ENCODE measurements at places on chromosomes 6 and 20.

DNA sequence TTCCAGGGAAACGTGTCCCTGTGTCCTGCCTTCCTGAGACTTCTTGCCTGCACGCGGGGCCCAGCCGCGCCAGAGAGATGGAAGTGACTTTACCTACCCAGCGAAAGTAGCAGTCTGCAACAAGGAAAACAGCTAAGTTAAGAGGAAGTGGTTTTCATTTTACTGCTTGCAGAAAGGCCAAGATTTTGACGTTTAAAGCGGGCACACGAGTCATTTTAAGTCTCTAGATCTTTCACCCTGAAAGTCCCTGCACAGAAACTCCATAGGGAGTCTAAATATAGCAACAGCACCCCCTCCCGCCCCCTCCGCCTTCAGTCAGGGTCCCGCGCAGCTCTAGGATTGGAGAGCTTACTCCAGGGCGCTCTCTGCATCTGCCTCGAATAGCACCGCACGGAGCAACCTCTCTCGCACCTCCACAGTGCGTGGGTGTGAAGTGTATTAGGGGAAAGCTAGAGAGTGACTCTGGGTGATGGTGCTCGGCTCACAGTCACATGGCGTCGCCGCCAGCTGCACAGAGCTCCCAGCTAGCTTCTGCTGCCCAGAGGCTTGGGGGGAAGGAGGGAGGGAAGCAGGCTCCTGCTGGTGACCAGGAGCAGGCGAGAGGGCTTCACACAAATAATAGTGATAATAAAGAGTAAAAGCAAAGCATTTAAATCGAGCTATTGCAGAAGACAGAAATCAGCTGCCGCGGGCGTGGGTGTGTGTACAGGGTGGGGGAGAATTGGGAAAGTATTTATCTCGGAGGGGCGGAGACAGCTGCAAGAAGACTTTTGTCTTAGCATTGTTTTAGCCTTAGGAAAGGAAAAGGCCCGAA, 1.8 kb upstream of the KCNQ5 start:
- DNase-seq: peak; percentile 30

DNA sequence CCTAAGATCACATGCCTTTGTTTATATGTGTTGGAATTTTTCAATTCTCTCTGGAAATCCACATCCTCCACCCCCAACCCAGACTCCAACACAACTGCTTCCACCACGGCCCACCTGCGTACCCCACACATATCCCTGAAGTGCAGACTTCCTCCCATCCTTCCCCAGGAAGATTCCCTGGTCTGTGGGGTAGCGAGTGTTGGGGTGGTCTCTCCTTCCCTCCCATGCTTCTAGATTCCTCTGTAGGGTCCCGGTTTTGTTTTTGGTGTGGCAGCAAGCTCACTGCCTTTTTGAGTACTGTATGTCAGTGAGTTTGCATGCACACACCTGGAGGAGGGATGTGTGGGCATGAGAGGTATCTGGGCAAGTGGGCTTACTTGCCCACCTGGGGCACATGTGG, 127.6 kb downstream of the MRPL14 start:
- DNase-seq: no peak

GRCh38 chr6:12241493-12242175, 48.5 kb upstream of the EDN1 start:
- no peak for DNase-seq

DNA sequence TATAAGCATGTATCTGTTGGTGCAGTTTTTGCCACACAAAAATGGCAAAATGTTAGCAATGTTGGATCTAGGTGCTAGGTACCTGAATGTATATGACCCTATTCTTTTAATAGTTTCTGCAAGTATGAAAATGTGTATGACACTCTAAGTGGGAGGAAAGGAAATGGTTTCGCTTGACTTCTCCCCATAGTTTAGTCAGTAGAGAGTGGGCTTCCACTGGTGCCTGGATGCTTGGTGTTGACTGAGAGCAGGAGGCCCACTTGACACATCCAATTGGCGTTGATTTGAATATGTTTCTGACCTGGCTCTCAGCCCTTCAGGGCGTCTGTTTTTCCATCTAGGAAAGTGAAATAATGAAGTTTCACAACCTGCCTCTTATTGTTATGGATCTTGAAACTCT, 41.8 kb upstream of the GABRR1 start:
- DNase-seq: no peak

DNA sequence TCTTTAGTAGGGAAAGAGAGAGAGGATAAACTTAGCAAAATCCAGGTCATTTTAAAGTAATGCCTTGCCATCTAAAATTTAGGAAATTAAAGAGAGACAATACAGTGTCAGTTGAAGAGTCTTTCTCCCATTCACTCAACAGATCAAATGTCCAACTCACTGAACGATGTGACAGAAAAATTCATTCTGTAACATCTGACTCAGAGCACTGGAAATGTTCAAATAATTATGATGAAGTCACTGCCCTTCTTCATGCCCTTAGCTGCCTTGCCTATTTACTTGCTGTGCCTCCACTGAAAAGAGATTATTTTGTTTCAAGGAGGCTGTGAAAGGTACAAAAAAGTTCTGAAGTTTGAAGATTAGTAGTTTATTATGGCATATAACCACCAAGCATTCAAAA, 434.8 kb downstream of the ADGRB3 start:
- DNase-seq: no peak

DNA sequence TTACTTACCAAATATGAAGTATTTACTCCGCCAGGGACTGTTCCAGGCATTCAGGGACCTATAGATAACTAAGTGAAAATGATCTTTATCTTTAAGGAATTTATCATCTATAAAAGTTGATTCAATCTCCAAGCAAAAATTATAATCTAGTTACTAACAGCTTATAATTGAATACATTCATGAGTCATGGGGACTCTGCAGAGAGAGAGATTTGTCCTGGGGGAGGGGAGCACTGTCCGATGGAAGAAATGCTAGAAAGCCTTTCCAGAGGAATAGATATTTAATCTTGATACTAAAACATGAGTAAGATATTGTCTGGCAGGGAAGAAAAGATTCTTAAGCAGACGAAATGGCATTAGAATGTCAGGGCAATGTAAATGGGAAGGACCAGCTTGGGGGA, 139.3 kb downstream of the CD164 start:
- no peak for DNase-seq

DNA sequence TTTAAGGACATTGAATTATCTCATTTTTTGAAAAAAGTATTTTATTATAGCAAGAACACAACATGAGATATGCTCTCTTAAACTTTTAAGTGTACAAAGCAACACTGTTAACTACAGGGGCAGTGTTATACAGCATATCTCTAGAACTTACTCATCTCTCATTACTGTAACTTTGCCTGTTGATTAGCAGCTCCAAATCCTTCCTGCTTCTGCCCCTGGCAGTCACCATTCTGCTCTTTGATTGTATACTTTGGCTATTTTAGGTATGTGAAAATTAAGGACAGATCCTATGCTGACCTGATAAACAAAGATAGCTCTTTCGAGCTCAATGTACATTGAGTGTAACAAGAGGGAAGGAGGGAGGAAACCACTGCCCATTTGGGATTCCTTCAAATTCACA, 1349.8 kb upstream of the GJE1 start:
- no peak for DNase-seq

DNA sequence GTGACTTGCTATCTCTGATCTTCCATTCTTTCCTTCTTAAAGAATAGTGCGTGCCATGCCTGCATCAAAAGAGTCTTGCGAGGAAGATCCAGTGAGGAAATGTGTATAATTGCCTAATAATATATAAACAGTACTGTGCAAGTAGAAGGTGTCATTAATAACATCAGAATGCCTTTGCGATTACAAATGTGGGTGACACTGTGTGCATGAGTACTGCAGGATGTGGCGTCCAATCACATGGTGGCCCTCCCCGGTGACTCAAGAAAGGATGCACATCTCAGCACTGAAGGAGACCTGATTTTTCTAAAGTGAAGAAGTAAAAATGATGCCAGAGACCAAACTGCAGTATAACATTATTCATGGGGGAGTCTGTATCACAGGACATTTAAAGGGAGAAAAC, 107.5 kb upstream of the EDN1 start:
- DNase-seq: no peak

- DNase-seq: no peak
Observed at GRCh38 chr6:156269751-156270369, 507.3 kb upstream of the ARID1B start.

GRCh38 chr6:25968769-25969168, 6.2 kb downstream of the TRIM38 start:
- DNase-seq: no peak

GRCh38 chr20:20795721-20796120, 83.3 kb upstream of the RALGAPA2 start:
- DNase-seq: no peak

GRCh38 chr20:63594043-63594561, 20.1 kb upstream of the HELZ2 start:
- DNase-seq: no peak

GRCh38 chr6:89387516-89388201, 24.4 kb downstream of the RRAGD start:
- no peak for DNase-seq

DNA sequence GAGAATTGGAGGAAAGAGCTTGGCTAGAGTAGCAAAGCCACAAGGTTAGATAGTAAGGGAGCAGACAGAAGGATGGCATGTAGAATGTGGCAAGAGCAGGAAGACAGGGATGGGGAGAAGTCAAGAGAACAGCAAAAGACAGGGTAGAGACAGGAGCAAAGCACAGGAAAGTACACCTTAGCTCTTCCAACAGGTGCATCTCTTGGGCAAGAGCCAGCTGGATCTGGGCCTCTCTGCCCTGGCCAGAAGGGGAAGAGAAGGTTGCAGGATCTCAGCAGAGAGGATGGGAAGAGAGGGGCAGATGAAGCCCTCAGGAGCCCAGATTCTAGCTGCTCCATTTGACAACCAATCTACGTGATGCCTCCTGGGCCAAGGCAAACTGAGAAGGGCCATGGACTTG, 16.7 kb downstream of the SCUBE3 start:
- DNase-seq: no peak

GRCh38 chr20:23032056-23032749, 2.9 kb upstream of the SSTR4 start:
- no peak for DNase-seq

DNA sequence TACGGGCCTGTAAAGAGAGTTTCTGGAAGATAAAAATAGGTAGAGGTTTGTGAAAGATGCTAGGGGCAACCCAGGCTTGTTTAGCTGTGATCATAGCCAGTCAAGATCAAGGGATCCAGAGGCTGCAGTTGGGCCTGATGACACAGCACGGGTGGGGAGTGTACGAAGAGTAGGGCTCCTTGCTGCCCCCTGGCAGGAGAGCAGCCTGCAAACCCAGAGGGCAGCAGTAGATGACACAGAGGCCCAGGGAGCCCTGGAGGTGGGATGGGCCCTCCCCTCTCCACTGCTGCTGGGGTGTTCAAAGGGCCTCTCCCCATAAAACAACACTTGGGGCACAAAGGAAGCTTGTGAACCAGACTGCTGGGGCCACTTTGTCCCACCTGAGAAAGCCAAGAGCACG, 47.2 kb downstream of the VEGFA start:
- no peak for DNase-seq

- DNase-seq: no peak
Observed at GRCh38 chr6:40399888-40400457, 187.2 kb downstream of the LRFN2 start.

- DNase-seq: peak; percentile 67
Observed at GRCh38 chr6:26553635-26554446, 15.7 kb downstream of the HMGN4 start.

DNA sequence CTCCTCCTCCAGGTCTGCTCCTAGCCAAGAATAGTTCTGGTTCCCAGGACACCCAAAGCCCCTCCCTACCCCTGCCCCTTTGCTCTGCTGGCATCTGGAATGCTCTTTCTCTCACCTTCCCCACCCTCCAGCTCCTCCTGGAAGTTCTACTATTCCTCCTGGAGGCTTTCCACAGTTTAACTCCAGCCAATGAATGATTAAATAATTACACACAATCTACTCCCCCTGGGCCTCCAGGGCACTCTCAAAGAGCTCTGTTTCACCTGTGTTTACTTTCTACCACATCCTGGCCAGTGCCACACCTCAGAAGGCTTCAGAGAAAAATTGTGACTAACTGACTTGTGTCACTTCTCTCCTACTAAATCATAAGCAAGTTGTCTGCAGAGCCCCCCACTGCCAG, 36.2 kb downstream of the GCM1 start:
- no peak for DNase-seq

GRCh38 chr6:11622156-11622555, 84.6 kb downstream of the TMEM170B start:
- DNase-seq: no peak

DNA sequence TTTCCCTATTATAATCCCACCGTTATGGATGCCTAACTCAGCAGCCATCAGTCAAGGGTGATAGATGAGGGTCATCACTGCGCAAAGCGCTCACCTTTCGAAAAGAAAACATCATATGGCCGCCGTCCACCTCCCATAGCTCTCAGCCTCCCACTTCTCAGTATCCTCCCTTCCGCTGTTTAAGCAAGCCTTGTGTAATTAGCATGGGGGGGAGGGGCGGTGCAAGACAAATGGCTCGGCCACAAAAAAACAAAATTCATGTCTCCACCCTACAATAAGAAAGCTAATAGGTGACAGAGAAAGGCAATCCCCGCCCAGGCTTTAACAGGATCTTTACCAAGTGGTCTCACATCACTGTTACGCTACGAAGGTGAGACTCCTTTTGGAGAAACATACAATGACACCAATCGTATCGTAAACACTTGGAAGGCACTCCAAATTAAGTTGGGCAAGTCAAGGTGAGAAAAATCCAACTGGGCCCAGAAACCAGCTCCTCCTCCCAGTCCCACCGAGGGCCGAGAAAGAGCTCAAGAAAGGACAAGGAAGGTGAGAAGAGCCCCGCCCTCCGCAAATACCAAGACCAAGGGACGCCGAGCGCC, 645 bp downstream of the DDX39B start:
- DNase-seq: peak; percentile 59

- no peak for DNase-seq
Observed at GRCh38 chr20:24604966-24605665, 135.7 kb downstream of the SYNDIG1 start.

- no peak for DNase-seq
Observed at GRCh38 chr6:138757136-138757535, 16.4 kb upstream of the CCDC28A start.

GRCh38 chr20:20814685-20815084, 102.2 kb upstream of the RALGAPA2 start:
- no peak for DNase-seq

Data from central memory CD8-positive, alpha-beta T cell (primary cell).